ENCODE measurements at places on chromosomes 2 and 18.

DNA sequence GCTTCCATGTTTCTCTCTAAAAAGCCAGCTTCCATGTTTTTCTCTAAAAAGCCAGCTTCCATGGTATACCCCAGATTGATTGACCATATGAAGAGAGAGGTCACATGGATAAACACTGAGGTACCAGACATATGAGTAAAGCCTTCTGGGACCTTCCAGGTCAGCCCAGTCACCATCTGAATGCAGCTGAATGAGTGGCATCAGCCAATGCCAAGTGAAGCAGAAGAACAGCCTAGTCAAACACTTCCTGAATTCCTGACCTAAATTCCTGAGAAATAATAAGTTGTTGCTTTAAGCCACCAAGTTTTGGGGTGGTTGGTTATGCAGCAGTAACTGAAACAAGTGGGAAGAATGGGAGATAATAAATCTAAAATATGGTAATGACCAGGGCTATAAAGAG lies 5.7 kb upstream of the ALS2 start:
- DNase-seq, result no peak

DNA sequence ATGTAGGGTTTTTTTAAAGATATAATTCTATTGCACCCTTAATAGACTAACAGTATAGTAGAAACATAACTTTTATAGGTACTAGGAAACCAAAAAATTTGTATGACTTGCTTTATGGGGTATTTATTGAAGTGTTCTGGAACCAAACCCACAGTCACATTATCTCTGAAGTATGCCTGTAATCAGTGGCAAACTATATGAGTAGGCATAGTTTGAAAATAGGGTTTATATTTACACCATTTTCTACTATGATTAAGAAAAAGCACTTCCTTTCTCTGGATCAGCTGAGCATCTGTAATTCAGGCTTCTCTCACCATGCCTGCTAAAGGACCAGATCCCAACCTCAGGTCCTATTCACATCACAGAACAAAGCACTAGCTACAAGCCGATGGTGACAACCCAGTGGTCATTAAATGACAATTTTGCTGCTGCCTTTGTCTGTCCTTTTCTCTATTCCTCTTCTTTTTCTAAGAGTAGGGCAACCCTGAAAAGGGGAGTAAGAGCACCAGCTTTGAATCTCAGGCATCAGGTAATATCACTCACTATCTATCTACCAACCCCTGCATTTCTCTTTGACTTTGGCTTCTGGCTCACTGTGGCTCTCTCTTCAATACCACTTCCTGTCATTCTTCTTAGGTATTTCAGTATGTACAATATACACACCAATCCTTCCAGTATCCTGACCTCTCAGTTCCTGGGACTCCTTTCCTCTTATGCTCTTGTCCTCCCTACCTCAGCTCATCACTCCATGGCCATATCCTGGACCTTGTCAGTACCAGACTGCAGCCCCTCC lies 14.4 kb downstream of the NEMP2 start:
- no peak for DNase-seq

GRCh38 chr2:235734688-235735231 lies 240.9 kb downstream of the AGAP1 start:
- no peak for DNase-seq

DNA sequence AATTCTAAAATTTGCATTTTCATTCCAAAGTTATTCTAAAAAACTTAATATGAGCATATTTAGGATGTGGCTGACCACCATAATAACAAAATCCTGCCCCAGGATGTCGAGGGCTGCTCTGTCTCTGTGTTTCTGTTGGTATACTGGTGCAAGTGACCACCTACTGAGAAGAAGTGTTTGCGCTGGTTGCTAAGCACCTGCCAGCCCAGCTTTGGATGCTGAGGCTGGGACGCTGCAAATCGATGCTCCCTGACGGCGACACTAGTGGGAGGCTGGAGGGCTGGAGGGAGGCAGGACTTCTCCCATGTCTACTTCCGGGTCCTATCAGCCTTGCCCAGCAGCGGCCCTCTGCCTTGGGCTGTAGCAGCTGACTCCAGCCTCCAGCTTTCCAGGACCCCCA lies 45.0 kb downstream of the LAMA1 start:
- DNase-seq, result peak; percentile 31

DNA sequence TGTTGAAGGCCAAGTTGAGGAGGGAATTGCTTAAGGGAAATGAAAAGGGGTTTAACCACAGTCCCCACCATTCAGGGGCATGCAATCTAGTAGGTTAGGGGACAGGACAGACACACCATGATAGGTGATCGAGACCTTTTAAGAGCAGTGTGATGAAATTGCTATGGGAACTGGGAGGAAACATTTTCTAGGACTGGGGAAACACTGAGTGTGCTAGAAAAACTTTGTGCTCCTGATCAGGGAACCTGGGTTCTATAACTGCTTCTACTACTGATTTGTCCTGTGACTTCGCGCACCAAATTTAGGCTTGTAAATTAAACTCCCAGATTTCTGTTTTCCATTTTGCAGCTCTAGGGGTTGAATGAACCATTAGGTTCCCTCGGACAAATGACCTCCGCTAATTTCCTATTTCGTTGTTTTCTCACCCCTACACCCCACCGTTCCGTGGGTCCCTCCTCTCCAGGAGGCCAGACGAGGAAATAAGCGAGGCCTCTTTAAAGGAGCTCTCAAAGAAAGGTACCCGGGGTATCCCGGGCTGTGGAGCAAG lies 371 bp upstream of the LCLAT1 start:
- no peak for DNase-seq

DNA sequence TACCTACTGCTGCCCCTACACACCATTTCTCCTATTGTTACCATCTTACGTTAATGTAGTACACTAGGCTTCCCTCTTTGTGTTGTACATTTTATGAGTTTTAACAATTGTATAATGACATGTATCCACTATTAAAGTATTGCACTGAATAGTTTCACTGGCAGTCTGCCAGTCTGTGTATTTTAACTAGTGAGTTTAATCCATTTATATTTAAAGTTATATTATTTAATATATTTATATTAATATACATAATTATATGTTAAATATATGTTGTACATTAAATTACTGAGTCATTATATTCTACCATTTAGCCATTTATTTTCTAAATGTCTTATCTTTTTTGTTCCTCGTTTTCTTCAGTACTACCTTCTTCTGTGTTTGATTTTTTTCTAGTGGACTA lies 44.8 kb upstream of the PHLPP1 start:
- no peak for DNase-seq

Measured in Right ventricle myocardium inferior (tissue), 1 donor.